Stimulated activated CD8-positive, alpha-beta memory T cell treated with anti-CD3 and anti-CD28 coated beads, Interleukin-4, amount 100 ng/mL, for 4 hours (primary cell): ENCODE measurements at places on chromosomes 13 and 19.

GRCh38 chr19:57263244-57263741 lies 17.0 kb upstream of the ZNF460 start:
- no peak for DNase-seq

GRCh38 chr13:31437975-31438374 lies 238.2 kb downstream of the B3GLCT start:
- DNase-seq, result no peak

GRCh38 chr13:98685146-98685545 lies 67.3 kb downstream of the SLC15A1 start:
- no peak for DNase-seq

GRCh38 chr19:10881403-10882107 lies 10.2 kb downstream of the CARM1 start:
- no peak for DNase-seq

- DNase-seq, result no peak
Observed at GRCh38 chr13:76800943-76801342, 85.3 kb downstream of the KCTD12 start.

GRCh38 chr13:39656325-39656677 lies 839 bp downstream of the COG6 start:
- no peak for DNase-seq

DNA sequence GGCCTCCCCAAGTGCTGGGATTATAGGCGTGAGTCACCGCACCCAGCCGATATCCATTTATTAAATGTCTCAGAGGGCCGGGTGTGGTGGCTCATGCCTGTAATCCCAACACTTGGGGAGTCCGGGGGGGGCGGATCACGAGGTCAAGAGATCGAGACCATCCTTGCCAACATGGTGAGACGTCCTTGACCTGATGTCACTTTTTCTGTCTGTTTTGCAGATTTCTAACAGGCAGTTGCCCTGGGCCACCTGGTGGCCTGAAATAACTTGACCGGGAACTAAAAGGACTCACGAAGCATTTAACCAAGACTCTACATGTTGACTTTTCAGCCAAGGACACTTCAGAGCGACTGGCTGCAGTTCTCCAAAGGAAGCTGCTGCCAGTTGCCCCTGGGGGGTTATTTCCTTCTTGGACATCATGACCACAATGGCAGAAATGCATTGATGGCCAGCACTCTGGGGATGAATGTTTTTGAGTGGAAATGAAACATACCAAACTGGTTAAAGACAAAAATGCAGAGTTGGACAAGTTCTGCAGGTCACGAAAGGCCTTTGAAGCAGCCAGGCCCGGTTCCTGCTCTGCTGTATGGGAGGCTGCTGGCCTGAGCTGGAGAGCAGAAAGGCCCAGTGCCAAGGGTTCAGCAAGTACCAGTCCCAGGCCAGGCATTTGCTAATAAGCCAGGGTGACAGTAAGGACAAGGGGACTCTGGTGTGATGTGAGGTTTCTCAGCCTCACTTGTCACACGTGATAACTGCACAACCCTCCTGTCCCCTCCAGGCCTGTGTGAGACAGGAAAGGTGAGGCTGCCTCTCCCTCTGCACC lies 8.3 kb downstream of the ZNF837 start:
- no peak for DNase-seq

DNA sequence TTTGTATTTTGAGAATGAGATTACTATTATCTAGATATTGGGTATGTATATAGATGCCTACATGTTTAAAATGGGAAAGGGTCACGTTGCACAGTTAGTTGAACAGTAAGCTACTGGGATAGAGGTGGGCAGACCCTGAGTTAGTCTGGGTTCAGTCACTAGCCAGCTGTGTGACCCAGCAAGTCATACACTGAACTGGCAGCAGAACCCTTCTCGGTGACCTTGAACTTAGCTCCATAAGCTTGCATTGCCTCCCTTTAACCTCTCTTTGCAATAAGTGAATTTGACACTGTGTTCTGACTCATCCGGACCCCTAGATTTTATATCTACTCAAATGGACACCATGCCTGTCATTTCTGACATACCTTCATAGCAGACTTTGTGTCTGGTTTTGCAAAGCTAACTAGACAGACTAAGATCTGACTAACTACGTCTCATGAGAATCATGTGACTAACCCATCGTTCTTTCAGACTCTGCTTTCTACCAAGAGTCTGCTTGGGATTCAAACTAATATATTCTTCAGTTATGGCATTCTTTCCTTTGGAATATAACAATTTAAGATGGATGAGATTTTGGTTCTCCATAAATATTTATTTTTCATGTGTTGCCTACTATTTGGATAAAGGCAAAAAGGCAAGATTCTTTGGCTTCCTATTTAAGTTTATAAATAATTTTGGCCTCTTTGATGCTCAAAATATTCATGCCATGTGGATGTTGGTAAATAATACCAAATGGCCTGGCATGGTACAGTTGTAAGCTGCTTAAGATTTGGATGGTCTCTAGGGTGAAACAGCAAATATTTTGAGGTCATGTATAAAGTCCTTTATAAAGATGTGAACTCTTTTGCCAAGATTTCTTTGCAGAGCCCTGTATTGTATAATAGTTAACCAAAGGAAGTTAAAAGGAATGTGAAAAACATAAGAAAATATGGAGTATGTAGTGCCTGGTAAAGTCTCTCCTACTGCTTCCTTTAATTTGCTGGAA lies 159.3 kb downstream of the ITGBL1 start:
- no peak for DNase-seq

GRCh38 chr13:112333756-112334543 lies 42.2 kb upstream of the SPACA7 start:
- DNase-seq, result no peak

DNA sequence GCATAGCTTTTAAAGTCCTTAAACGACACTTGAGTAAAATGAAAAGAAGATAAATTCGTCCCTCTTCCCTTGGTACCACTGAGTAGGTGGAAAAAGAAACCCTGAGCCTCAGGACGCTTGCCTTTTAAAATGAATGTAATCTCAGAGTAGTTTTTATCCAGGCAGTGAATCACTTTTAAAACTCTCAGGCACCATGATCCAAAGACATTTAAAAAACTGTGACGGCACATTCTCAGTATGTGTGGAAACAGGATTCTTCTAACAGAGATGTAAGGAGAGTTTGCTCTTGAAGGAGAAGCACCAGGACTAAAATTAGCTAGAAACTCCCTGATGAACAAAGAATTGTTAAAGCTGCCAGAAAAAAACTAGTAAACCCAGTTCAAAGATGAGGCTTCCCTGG lies 105.7 kb upstream of the SLC15A1 start:
- no peak for DNase-seq

DNA sequence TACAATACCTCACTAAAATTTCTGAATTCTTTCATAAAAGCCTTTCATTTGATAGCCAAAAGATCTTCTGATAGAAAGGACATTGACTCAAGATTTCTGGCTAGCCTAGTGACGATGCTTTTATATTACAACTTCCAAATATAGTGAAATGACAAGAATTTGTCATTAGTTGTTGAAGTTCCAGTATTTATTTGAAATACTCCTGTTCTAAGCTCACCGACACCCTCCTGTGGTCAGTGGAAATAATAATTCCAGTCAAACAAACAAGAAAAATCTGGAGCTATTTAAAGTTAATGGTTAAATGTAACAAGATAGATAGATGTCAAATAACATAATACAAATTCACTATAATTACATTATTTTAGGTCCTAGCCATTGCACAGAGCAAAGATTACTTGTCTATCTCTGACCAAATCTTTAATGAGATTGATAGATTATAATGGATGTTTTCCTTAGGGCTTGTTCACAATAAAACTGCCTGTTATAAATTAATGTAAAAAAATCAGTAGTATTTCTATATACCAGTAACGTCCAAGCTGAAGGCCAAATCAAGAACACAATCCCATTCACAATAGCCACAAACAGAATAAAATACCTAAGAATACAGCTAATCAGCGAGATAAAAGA lies 195.5 kb downstream of the RGCC start:
- DNase-seq, result peak; percentile 9

- no peak for DNase-seq
Observed at GRCh38 chr13:101434486-101434885, 18.0 kb upstream of the ITGBL1 start.

- no peak for DNase-seq
Observed at GRCh38 chr13:32378012-32378411, 49.9 kb downstream of the N4BP2L1 start.

DNA sequence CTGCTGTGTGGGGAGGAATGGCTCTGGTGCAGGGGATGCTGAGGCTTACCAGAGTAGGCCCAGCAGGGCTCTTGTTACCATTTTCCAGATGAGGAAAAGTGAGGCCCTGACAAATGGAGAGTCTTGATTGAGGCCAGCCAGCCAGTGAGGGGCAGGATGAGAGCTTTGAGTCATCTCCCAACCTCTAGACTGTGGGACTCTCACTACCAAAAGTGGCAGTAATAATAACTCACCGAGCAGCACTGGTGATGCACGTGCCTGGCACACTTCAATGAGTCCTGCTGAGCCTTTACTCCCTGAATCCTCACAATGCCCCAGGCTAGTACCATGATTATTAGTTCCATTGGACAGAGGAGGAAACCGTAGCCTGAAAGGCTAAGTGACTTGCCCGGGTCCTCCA lies 7.8 kb downstream of the CIC start:
- no peak for DNase-seq

DNA sequence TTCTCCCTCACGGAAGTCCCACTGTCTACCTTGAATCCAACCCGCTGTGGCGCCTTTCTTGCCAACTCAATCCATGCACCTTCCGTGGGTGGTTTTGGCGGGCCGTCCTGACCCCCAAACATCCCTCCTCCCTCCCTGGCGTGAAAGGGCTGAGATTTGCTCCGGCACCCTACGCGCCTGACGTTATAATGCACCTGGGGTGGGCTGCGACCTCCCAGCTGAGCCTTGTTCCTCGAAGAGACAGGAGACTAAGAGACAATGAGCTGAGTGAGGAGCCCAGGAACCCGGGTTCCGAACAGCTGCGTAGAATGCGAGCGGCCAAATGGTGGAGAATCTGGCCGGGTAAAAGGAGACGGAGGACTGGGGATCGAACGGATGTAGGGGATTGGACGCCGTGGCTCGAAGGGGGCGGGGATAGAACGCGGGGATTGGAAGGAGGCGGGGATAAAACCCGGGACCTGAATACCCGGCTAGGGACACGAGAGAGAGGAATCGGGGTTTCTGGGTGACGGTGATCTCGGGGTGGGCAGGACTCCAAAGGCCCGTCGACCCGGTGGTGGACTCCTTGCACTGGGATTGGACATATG lies at the start of gene CPT1C:
Gene CPT1C (plus strand): TSS at position 461 of the 587 bp plus-strand sequence. CDS start 1,137 bp downstream, outside the sequence.
- DNase-seq, result no peak

DNA sequence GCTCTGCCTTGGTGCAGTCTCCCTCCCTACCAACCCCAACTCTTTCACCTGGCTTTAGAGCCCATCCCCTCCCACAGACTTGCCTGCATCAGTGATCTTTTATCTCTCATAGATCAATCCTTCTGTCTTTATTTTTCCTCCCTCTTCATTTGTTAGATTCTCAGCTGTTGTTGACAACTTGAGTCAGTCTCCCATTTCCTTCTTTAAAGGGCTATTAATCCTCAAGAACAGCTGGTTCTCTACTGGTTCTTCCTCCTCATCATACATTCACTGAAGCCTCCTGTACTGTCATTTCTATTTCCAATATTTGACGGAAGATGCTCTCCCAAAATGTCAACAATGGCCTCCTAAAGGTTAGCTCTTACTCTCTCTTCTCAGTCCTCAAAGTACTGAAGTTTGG lies 408.2 kb downstream of the TBC1D4 start:
- DNase-seq, result no peak

GRCh38 chr19:54707962-54708361 lies 16.3 kb upstream of the KIR3DL3 start:
- DNase-seq, result no peak

GRCh38 chr13:32007494-32007893 lies 24.1 kb upstream of the FRY start:
- DNase-seq, result no peak

DNA sequence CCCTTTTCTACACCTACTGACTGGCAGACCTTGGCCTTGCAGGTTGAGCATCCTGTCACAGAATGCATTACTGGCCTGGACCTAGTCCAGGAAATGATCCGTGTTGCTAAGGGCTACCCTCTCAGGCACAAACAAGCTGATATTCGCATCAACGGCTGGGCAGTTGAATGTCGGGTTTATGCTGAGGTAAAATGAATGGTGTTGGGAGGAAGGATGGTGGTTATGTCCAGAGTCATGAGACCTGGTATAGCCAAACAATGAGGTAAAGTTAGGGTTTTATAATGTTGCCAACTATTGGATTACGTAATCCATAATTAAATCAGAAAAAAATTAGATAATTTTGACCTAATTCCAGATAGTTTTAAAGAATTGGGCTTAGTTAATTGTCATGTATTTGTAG lies 212.5 kb downstream of the PCCA start:
- no peak for DNase-seq

DNA sequence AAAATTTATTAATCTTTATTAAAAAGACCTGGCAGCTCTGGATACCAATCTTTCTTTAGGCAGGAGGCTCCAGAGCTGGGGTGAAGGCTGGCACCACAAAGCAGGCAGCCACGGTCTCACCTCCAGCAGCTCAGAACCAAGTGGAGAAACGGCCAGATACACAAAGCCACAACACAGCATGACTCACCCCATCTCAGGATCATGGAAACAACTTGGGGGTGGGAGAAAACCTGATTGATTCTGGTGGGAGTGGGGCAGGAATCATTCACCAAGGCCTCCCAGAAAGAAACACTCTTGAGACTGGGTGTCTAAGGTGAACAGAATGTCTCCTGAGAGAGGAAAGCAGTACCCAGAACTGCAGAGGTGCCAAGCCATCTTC lies 64.2 kb downstream of the CRYL1 start:
- no peak for DNase-seq

DNA sequence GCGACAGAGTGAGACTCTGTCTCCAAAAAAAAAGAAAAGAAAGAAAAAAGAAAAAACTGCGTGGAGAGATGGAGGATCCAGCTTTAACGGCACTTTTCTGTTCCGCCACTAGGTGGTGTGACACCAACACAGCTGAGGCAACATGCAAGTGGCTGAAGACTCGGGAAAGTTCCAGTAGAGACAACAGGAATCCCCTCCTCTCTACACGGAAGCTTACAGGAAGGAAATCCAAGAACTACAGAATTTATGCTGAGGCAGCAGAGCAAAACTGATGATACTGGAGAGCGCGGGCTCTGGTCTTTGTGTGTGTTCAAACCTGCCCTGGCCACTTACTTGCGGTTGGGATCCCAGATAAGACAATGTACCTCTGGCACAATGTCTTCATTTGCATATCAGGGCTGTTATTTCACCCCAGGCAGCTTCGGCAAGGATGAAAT lies 9.9 kb downstream of the RANBP3 start:
- DNase-seq, result no peak

DNA sequence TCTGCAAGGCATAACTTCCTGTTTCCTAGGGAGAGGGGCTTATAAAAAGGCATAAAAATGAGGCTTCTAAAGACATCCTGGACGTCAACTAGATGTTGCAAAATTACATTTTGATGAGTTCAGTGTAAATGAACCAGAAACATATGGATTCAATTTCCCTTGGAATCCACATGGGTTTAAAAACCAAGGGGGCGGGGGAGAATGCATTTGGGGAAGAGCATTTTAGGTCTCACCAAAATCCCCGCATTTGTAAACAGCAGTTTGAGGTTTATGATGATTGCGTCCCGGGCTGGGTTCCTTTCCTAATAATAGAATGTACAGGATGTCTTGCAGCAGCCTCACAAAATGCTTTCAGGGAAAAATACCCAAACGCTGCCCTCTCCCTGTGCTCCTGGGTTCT lies 407.8 kb downstream of the ZNF536 start:
- no peak for DNase-seq
